ENCODE measurements at places on chromosomes 11 and 22.

DNA sequence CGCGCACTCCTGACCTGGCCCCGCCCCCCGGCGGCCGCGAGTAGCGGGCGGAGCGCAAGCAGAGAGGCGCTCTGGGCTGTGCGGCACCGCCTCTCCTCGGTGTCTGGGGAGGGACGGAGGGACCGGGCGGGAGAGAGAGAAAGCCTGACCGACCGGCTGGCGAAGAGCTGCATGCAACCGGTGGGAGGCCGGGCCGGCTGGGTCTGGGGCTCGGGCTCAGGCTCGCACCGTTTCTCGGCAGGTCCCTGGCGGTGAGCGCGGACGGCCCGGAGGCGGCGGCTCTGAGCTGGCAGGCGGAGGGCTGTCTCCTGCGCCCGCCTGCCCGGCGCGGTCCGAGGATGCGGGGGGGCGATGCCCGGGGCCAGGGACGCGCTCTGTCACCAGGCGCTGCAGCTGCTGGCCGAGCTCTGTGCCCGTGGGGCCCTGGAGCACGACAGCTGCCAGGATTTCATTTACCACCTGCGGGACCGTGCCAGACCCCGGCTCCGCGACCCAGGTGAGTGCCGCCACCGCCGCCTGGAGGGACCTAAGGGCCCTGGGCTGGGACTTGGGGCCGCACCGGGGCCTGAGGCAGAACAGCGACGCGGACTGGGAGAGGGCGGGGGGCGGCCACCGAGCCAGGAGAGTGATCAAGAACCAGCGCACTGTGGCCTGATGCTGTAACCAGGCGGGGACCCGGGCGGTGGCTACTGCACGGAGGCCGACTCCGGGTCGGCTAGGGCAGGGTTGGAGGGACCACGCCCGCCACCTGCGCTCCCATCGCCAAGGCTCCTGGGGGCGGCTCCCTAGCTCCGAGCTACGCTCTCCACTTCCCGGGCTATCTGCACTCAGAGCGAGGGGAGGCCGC is at the start of gene SYT9:
Gene SYT9 (plus strand): TSS at position 69 of the 847 bp plus-strand sequence. CDS start 283 bp downstream, at position 352.
- peak; percentile 63 for DNase-seq

DNA sequence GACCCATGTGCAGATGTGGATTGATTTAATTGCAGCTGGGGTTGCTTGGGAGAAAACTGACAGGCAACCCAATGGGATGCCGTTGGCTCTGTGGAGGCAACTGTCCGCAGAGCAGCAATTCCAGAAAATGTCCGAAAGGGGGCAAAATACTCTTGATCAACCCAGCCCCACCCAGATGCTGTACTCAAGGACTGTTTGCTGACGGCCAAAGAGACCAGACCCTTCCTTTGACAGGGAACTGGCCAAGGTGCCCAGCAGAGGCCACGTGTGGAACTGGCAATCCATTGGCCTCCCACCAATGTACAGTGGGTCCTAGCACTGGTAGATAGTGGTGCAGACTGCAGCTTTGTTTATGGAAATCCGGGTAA is 29.7 kb upstream of the KCNA4 start:
- DNase-seq: no peak

- DNase-seq: peak; percentile 42
These were observed 15.2 kb upstream of the FCHSD2 start for GRCh38 chr11:73157101-73158010.

DNA sequence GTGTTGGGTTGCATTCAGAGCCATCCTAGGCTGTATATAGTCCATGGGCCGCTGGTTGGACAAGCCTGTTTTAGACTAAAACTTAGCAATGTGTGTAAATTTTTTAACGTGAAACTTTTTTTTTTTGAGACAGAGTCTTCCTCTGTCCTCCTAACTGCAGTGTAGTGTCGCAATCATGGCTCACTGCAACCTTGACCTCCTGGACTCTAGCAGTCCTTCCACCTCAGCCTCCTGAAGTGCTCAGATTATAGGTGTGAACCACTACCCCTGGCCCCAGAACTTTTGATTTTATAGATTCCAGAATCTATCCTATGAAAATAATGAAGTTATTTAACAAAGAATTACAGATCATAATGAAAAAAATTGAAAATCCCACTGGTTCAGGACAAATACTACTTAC is 29.9 kb upstream of the PANX2 start:
- no peak for DNase-seq

DNA sequence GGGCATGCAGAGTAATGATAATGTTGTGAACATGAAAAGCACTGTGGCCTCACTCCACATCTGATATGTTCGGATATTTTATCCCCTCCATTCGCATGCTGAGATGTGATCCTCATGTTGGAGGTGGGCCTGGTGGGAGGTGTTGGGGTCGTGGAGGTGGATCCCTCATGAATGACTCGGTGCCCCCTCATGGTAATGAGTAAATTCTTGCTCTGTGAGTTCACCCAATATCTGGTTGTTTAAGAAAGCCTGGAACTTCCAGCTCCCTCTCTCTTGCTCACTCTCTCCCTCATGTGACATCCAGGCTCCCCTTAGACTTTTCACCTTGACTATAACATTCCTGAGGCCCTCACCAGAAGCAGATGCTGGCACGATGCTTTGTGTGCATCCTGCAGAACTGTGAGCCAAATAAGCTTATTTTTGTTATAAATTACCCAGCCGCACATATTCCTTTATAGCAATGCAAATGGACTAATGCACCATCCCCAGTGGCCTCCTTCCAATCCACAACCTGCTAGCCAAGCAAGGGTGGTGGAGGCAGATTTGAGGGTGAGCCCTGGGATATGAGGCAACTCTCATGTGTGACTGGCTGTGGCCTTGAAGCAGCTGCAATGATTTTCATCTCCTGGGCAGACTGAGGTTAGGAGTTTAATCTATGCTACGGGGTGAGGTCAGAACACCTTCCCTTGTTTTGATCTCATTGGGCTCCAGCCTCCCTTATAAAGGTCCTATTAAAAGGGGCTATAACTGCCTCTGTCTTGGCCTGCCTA is 276.5 kb downstream of the ETS1 start:
- DNase-seq: no peak

DNA sequence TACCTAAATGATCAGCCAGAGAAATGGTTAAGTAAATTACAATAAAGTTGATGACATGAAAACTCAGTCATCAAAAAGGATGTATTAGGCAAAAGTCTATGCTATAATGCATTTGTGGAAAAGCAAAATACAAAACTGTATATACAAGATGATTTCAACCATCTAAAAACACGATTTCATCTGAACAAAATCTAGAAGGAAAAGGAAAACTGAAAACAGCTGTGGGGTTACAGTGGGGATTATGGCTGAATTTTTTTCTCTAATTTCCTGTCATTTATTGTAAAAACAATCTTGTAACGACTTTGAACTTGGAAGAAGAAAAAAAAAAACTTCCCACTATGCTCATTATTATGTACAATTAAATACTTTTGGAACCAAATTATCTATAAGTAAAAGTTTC is 30.3 kb downstream of the CHEK2 start:
- DNase-seq: no peak

GRCh38 chr11:24375931-24376330 is 120.9 kb upstream of the LUZP2 start:
- DNase-seq: no peak

DNA sequence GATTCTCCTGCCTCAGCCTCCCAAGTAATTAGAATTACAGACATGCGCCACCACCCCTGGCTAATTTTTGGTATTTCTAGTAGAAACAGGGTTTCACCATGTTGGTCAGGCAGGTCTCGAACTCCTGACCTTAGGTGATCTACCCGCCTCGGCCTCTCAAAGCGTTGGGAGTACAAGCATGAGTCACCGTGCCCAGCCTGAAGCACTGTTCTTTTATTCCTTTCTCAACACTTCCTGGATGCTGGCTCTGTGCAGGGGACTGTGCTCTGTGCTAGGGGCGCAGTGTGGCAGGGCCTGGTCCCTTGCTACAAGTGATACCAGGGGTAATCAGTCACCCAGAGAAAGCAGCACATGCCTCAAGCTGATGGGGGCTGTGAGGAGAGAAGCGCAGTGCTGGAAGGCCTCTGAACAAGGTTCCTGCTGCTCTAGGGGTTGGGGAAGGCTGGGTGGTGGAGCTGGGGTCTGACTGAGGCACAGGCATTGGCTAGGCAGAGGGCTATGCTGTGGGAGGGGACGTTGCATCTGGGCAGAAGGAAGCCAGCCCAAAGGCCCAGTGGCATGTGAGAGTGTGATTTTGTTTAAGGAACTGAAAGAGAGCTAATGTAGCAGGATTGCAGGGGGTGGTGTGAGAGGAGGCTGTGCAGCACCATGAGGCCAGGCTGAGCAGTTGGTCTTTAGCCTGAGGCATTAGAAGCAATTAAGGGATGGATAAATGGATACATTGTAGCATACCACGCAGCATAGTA is 42.5 kb downstream of the CABIN1 start:
- DNase-seq: no peak

GRCh38 chr11:35021589-35021988 is 105.2 kb downstream of the PDHX start:
- DNase-seq: no peak

DNA sequence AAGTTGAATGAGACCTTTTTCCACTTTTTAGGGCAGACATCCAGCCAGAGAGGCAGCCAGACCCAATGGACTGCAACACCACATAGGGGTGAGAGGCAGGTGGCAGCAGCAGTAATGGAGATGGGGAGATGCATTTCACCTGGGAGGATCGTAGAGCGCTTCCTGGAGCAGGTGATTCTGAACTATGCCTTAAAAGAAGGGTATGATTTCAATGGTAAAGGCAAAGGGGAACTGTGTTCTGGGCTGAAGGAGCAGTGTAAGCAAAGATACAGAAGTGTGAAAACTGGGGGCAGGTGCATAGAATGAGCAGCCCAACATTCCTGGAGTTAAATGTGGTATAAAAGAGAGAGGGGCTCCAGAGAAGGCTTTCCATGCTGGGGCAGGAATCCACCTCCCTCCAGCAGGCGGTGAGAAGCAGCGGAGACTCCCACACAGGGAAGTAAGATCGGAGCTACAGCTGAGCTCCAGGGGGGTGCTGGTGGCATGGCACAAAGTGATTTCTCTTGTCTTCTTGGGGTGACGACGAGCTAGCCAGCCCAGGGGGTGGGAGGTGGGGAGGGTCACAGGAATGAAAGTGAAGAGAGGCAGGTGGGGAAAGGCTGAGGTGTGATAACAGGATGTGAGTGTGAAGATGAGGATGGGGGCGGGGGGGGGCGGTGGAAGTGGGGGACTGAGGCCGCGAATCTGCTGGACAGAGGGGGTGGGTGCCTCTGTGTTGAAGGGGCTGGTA is 4.3 kb upstream of the SERHL2 start:
- DNase-seq: no peak

DNA sequence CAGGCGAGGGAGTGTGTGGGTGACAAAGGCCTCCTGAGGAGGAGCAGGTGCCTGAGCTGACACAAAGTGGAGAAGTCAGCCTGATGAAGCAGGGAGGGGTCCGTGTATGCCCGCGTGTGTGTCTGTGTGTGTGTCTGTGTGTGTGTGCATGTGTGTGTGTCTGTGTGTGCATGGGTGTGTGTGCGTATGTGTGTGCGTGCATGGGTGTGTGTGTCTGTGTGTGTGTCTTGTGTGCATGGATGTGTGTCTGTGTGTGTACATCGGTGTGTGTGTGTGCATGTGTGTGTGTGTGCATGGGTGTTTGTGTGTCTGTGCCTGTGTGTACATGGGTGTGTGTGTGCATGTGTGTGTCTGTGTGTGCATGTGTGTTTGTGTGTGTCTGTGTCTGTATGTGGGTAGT is 65.6 kb upstream of the EIF3D start:
- no peak for DNase-seq

DNA sequence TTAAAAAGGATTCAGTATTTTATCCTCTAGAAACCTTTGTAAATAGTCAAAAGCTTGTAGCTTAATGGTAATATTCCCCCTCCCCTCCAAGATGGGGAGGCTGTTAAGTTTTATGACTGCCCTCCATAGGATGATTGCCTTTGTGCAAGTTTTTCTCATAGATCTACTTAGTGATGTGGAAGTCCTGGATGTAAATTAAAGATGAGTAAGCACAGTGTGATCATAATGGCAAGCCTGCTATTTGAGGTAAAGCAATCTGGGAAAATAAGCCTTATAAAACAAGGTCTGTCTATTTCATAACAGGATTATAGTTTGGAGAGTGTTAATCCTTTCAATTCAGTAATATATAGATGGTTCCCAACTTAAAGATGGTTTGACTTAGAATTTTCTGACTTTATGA is 216.3 kb downstream of the DDX10 start:
- no peak for DNase-seq

- DNase-seq: no peak
These were observed 132.3 kb downstream of the TRIM44 start for GRCh38 chr11:35794850-35795249.

Data from MM.1S (cell line).